ENCODE measurements at places on chromosomes 6 and 20.
A peak's percentile ranks its signal among the peaks of the same experiment; 100 is the strongest.

- no peak for DNase-seq
Observed at GRCh38 chr6:153096031-153096430, 35.1 kb downstream of the RGS17 start.

DNA sequence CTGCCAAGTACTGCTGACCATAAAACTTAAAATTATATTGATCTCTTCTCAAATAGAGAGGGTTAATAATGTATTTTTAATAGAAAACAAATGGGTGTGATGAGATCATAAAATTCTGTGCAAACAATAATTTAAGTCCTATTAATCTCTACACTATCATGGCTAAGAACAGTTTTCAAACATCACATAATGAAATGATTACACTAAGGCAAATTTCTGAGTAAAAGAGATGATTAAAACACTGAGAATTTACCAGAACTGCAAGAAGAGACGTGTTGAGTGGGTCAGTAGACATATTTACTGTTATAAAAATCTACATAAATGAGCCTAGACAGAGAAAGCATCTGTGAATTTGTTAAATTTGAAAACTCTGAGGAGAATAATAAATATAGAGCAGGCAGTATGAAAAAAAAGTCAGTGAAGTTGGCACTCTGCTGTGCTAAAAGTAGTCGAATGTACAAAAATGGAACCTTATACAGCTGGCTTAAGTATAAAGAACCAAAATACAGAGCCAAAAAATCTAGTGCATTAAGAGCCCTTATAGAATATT is 302.6 kb upstream of the MANEA start:
- DNase-seq: no peak

GRCh38 chr20:1466211-1467081 is at the start of gene NSFL1C:
TSS of gene NSFL1C (minus strand) at chr20:1466849. CDS start at chr20:1466824, 25 bp downstream.
- peak; percentile 98 for DNase-seq

DNA sequence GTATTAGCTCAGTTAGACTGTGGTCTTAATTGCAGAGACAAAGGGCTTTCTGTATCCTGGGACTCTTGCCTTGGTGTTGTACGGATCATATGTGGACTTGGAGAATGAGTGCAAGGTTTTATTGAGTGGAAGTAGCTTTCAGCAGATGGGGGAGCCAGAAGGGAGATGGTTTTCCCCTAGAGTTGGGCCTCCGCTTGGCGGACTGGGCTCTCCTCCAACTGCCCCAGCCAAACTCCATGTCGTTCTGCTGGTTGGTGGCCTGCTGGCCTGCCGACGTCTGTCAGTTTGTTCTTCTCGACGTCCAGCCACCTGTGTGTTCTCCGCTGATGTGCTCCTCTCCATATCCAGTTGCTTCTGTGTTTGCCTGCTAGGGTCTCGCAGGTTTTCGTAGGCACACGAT is 189.5 kb upstream of the FLRT3 start:
- DNase-seq: no peak

DNA sequence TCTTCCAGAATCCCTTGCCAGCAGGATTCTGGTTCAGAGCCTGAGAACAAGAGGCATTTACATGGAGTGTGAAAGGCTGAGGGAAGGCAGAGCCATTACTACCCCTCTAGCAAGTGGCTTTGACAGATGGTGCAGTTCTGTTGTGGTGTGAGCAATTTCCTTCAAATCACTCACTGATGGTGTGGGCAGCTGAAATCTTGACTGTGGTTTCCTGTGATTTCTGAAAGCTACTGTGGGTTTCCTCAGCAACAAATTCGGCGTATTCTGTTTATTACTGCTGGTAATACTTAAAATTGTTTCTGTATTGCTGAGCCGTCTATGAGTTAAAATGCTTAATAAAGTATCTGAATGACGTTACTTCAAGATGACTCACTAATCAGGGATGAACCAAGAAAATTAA is 181.5 kb upstream of the TCF21 start:
- DNase-seq: no peak

DNA sequence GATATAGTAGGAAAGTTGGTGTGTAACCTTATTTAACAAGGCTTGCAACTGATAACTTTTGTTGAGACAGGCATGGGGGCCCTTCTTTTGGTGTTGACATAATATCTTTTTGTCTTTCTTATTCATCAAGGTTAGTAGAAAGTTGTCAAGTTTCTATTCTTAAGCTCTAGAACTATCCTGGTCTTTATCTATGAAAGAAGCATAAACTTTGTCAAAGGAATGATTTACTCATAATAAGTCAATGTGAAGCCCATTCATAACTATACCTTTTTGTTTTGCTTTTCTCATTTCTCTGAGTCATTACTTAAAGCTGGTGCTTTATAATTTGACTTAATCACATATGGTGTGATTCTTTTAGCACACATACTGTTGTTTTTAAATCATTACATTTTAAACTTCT is 312.4 kb downstream of the UTRN start:
- DNase-seq: no peak

GRCh38 chr6:170281331-170282292 is 9.3 kb downstream of the DLL1 start:
- DNase-seq: no peak
